ENCODE measurements at places on chromosomes 3 and 15.

GRCh38 chr3:40780925-40781406 is 256.2 kb downstream of the ZNF621 start:
- no peak for DNase-seq

GRCh38 chr3:194296454-194297263 is 54.5 kb downstream of the CPN2 start:
- DNase-seq: peak; percentile 92

- no peak for DNase-seq
Observed at GRCh38 chr3:127417709-127418559, 130.1 kb upstream of the PRR20G start.

GRCh38 chr3:136196064-136196400 is at the start of gene MSL2:
TSS of gene MSL2 (minus strand) at chr3:136196335. CDS start at chr3:136195113, 1,222 bp downstream.
- DNase-seq: peak; percentile 61

- no peak for DNase-seq
Observed at GRCh38 chr3:45362758-45363157, 25.6 kb upstream of the LARS2 start.

DNA sequence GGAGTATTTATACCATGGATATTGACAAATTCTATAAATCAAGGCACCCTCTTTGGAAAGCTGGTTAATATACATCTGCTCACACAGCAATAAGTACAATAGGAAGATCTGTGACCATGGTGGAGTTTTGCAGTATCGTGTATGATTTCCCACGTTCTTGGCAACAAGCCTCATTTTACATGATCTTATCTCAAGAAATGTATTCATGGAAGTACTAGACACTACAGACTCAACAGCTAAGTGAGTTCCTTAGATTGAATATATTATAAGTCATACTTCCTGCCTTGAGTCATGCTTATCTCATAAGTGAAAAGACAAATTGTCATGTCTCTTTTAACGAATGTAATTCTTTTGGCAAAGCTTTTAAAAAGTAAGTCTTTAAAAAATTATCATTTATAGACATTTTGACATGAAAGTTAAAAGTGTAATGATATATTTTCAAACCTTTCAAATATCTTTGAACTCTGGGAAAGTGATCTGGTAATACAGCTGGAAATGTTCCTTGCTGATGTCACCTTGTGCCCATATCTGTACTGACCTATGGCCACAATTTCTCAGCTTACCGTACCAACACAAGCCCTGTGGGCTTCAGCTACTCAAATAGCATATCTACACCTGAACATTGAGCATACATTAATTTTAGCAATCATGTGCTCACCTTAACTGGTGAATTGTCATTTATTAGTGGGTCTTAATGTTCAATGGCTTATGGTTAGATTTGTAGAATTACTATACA is 130.3 kb upstream of the TMC3 start:
- peak; percentile 46 for DNase-seq

DNA sequence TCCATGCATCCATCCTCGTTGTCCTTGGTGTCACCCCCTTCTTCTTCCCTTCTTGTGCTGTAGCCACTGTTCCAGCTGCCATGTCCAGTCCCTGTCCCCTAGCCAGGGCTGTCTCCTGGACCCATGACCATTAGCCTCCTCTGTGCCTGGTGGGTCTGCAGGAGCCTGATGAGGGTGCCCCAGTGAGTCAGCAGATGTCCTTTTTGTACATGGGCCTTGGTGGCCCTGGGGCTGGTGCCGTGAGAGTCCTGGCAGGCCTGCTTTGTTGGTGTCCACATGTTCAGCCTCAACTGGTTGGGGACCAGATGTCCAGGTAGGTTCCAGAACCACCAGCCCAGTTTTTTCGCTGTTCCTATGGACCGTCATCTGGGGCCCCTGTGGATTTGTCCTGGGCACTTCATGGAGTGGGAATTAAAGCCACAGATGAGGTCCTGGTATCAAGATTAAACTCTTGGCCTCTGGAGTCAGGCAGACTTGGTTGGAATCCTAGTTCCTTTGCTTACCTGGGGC is 66.1 kb downstream of the FBLN2 start:
- DNase-seq: no peak

GRCh38 chr15:39936187-39936586 is 2.3 kb downstream of the EIF2AK4 start:
- peak; percentile 69 for DNase-seq

- DNase-seq: no peak
Observed at GRCh38 chr3:133827684-133828083, 22.1 kb downstream of the SRPRB start.

DNA sequence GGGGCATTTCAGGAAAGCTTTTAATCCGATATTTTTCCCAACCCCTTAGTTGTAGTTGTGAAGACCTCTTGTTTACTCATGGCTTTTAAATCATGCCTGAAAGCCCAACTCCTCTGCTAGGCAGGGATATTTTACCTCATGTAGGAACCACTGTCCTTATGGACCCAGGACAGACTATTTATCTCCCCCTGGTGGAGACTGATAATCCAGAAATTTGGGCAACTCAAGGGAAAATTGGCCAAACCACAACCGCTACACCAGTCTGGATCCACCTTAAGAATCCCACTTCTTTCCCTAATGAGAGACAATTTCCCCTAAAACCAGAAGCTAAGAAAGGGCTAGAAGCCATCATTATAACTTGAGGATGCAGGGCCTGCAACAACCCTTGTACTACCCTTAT is 248.1 kb upstream of the STAC start:
- DNase-seq: no peak

GRCh38 chr3:158953131-158953530 is 151.3 kb downstream of the MFSD1 start:
- no peak for DNase-seq

- no peak for DNase-seq
Observed at GRCh38 chr3:74393426-74393825, 221.0 kb downstream of the CNTN3 start.

GRCh38 chr3:185677146-185677829 is 91.2 kb downstream of the SENP2 start:
- peak; percentile 73 for DNase-seq

GRCh38 chr3:137789236-137789635 is 25.1 kb downstream of the SOX14 start:
- no peak for DNase-seq

DNA sequence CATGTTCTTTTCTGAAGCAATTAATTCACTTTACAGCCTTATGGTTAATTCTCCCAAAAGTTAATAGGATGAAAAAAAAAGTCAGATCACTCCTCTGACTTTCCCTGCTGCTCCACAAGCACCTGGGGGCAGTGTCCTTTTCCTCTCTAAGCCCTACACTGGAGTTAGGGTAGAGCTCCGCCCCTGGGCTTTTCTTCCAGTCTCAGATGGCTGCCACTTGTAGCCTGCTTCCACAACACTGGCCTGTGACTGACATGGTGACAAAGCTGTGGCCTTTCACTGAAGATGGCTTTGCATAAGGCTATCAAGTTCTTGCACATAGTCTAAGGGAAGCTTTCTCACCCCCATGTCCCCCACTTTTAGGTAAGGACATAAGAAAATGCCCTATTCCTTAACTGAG is 1.3 kb upstream of the MON1A start:
- DNase-seq: no peak
